T-cell (primary cell): ENCODE measurements at places on chromosomes 11 and 22. TPM values are rescaled to one million over a fixed set of nuclear protein-coding genes. Genes with fewer than 3 reads are reported as not detected.
A peak's percentile ranks its signal among the peaks of the same experiment; 100 is the strongest.

GRCh38 chr11:69957849-69958248 lies 120.3 kb upstream of the ANO1 start:
- H3K4me1 ChIP-seq: no peaks in the 10 kb centered on the region
- H3K27ac ChIP-seq: no peak overlapping the region
- H3K36me3 ChIP-seq: no peaks in the 10 kb centered on the region
- no peaks in the 10 kb centered on the region for H3K27me3 ChIP-seq
- no peak overlapping the region for H3K4me3 ChIP-seq

GRCh38 chr11:2869134-2869526 lies 16.4 kb downstream of the CDKN1C start:
- H3K27ac ChIP-seq: no peak overlapping the region
- H3K4me1 ChIP-seq: no peaks in the 10 kb centered on the region
- no peaks in the 10 kb centered on the region for H3K36me3 ChIP-seq
- H3K27me3 ChIP-seq: no peaks in the 10 kb centered on the region
- no peak for DNase-seq

DNA sequence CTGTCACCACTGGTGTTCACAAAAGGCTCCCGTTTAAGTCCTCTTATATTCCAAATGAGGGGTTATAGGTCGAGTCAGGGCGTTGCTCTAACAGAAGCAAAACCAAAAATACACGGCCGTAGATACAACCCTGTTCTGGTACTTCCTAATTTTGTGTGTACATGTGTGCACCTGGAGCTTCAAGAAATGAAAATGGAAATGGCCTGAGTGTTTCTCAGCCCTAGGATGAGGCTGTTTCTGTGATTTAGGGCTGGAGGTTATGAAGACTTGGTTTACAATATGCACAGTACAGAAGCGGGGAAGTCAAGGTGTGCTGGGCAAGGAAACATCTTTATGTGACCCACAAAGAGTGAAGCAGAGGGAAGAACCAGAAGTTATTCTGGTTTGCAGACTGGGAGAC lies 110.4 kb upstream of the OR4B1 start:
- no peaks in the 10 kb centered on the region for H3K36me3 ChIP-seq
- no peaks in the 10 kb centered on the region for H3K27me3 ChIP-seq
- DNase-seq: no peak
- H3K4me1 ChIP-seq: peaks cover 50% of the 10 kb centered on the region

DNA sequence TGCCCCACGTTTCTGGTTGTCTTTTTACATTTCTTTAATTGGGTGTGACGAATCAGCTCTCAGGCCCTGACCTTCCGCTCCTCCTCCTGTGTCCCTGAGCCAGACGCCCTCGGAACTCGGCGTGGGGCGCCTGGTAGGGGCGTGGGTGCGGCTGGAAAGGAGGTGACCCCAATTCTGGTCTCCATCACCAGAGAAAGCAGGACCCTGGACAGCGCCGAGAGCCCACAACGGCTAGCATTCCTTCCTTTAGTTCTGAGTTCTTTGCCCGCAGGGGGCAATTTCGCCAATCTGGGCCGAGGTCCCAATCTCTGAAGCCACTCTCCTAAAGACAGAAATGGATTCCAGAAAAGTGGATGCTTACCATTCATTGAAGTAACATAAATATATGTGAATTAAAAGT lies 11.7 kb upstream of the RBMXL2 start:
- DNase-seq: no peak
- H3K4me3 ChIP-seq: no peak overlapping the region
- no peaks in the 10 kb centered on the region for H3K4me1 ChIP-seq
- H3K36me3 ChIP-seq: no peaks in the 10 kb centered on the region
- no peak overlapping the region for H3K27ac ChIP-seq
- peaks cover 5% of the 10 kb centered on the region for H3K27me3 ChIP-seq

- H3K4me3 ChIP-seq: no peak overlapping the region
- no peaks in the 10 kb centered on the region for H3K27me3 ChIP-seq
- no peak overlapping the region for H3K27ac ChIP-seq
- no peaks in the 10 kb centered on the region for H3K4me1 ChIP-seq
- no peak for DNase-seq
Observed at GRCh38 chr11:12901874-12902481, 107.1 kb upstream of the RASSF10 start.

DNA sequence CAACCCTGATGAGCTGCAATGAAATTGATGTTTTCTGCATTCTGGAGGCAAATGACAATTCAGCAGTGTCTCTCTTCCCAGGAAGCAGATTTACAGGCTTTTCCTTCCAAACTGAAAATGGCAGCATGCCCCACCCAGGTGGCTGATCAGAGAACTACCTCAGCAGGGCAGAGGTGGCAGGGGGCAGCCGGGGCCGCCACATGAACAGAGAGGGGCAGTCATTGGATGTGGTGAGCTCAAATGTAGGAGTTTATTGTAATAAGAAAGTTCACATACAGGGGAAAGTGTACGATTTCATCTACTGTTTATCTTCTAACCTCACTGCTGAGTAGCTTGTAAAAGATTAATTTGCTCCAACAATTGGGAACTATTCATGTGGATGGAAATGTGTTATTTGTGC lies 15.7 kb upstream of the PARVA start:
- peaks cover 51% of the 10 kb centered on the region for H3K4me1 ChIP-seq
- peak overlapping the region; percentile 54 for H3K27ac ChIP-seq
- H3K4me3 ChIP-seq: no peak overlapping the region

- peak overlapping the region; percentile 92 for H3K27ac ChIP-seq
- no peaks in the 10 kb centered on the region for H3K27me3 ChIP-seq
- H3K4me3 ChIP-seq: no peak overlapping the region
Observed at GRCh38 chr11:47393163-47394049, 15.0 kb upstream of the SLC39A13 start.

DNA sequence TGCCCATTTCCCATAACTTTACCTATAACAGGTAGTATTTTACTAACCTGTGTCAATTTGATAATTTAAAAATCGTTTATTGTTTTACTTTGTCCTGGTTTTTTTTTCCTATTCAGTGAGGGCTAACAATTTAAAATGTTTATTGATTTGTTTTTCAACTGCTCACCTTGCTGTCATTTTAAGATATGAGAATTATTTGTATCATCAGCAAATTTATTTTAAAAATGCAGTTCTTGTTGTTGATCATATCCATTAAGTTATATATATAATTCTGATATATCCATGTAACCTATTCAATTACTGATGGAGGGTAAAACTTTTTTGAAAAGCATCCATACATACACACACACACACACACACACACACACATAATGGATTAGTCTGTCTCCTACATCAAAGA lies 24.8 kb downstream of the RRAS2 start:
- DNase-seq: no peak
- no peaks in the 10 kb centered on the region for H3K4me1 ChIP-seq
- H3K27me3 ChIP-seq: no peaks in the 10 kb centered on the region
- no peak overlapping the region for H3K4me3 ChIP-seq
- no peak overlapping the region for H3K27ac ChIP-seq

- no peak overlapping the region for H3K27ac ChIP-seq
- DNase-seq: no peak
- no peak overlapping the region for H3K4me3 ChIP-seq
Observed at GRCh38 chr11:75287579-75287978, 47.0 kb downstream of the TPBGL start.

OR8B3 gene
- total RNA-seq: not detected

CFAP300 gene
- total RNA-seq: not detected

TSPAN18 gene
- total RNA-seq: 46.7 TPM

C22orf39 gene
- 41.2 TPM for total RNA-seq

TRPC6 gene
- not detected for total RNA-seq

VWCE gene
- 0.48 TPM for total RNA-seq
